ENCODE measurements at places on chromosomes 7 and 10.

DNA sequence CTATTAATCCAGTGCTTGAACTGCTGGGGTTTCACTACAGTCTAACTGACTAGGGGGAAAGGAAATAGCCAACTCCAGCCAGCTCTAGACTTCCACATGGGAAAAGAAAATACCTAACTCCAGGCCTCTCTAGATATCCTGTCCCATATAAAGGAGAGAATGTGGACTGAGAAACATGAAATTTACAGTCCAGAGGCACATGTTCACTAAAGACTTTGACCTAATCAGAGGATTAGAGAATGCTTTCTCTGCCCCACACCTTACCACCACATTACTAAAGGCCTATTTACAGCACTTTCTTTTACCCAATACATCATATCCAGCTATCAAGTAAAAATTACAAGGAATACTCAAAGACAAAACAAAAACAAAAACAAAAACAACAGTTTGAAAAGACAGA, 164.2 kb downstream of the PCLO start:
- DNase-seq = no peak

GRCh38 chr7:38069052-38069451, 109.0 kb upstream of the STARD3NL start:
- no peak for DNase-seq

DNA sequence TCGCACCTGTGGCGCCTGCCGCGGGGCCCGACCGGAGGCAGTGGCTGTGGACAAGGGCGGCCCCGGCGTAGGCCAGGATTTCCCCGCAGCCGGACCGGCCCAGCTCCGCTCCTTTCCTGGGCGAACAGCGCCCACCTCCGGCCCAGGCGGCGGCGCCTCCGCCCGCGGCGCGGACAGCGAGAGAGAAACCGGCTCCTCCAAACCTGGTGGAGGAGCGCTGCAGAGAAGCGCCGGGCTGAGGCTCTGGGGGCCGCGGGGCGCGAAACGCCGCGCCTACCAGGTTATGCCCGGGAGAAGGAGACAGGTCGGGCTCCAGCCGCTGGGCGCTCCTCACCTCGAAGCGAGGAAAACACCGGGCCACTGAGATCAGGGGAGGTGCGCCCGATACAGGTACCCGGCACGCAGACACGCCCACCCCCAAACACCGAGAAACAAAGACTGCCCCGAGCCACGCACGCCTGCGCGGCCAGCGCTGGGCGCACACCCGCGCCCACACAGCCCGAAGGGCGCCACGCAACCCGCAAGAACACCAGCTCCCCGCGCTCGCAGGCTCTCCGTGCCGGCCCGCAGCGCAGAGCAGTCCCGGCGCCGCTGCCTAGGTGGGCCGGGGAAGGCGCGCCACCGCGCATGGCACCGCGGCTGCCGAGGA, 3.3 kb downstream of the GRID1 start:
- no peak for DNase-seq

- DNase-seq = no peak
Measured at GRCh38 chr10:21976739-21977138, 26.8 kb downstream of the DNAJC1 start.

- DNase-seq = no peak
Measured at GRCh38 chr10:65570143-65571010, 1355.5 kb upstream of the LRRTM3 start.
